ENCODE measurements at places on chromosomes 16 and 17.

DNA sequence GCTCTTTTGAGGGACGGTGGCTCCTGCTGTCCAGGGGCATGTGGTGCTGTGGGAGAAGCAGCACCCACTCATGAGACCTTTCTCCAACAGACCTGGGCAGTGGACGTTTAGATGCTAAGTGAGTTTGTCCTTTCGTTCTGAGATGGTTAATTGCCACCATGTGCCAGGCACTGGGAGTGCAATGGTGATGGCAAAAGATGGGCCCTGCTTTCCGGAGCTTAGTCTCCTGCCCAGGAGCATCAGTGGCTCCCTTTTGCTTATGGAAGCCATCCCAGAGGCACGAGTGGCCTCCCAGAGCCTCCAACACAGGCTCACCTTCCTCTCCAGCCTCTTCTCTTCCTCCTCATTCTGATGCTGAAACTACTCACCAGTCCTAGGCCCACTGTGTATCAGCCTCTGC lies 28.4 kb downstream of the CASKIN2 start:
- DNase-seq, result no peak

DNA sequence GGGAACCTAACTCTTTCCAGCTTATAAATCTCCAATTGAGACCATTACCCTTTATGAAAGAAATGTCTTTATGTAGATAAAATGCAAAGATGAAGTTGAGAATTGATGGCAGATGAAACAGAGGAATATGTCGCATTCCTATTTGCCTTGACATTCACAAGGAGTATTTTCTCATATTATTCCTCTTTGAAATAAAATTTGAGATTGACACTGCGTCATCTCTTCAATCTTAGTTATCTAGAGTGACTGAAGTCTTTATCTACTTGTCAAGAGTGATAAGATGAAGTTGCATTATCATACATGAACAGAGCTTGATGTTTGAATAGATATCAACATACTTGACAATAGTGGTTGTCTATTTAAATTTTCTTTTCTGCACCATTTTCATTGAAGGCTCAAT lies 574.4 kb upstream of the SOX9 start:
- no peak for DNase-seq

GRCh38 chr16:66552286-66553177 lies at the start of gene CKLF:
TSS of gene CKLF (plus strand) at chr16:66552576. CDS start at chr16:66552716, 140 bp downstream.
- peak; percentile 79 for DNase-seq

DNA sequence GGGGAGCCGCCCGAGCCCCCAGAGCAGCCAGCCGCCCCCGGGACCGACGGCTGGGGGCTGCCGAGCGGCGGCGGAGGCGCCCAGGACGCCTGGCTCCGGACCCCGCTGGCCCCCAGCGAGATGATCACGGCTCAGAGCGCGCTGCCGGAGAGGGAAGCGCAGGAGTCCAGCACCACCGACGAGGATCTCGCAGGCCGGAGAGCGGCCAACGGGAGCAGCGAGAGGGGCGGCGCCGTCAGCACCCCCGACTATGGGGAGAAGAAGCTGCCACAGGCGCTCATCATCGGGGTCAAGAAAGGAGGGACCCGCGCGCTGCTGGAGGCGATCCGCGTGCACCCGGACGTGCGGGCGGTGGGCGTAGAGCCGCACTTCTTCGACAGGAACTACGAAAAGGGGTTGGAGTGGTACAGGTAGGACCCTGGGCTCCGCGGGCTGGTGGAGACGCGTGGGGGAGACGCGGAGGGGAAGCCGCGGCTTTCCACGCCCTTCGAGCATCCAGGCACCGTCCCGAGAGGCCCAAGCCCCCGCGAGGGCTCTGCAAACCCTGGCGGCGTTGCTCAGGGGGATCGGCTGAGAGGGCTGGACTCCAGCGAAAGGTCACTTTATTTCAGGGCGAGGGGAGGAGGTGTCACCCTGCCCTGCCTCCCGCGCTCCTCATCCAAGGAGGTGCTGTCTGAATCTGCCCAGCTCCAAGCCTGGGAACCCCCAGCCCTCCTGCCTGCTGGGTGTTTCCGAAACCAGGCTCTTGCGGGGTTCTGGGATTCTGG lies 1.2 kb downstream of the HS3ST4 start:
- no peak for DNase-seq

DNA sequence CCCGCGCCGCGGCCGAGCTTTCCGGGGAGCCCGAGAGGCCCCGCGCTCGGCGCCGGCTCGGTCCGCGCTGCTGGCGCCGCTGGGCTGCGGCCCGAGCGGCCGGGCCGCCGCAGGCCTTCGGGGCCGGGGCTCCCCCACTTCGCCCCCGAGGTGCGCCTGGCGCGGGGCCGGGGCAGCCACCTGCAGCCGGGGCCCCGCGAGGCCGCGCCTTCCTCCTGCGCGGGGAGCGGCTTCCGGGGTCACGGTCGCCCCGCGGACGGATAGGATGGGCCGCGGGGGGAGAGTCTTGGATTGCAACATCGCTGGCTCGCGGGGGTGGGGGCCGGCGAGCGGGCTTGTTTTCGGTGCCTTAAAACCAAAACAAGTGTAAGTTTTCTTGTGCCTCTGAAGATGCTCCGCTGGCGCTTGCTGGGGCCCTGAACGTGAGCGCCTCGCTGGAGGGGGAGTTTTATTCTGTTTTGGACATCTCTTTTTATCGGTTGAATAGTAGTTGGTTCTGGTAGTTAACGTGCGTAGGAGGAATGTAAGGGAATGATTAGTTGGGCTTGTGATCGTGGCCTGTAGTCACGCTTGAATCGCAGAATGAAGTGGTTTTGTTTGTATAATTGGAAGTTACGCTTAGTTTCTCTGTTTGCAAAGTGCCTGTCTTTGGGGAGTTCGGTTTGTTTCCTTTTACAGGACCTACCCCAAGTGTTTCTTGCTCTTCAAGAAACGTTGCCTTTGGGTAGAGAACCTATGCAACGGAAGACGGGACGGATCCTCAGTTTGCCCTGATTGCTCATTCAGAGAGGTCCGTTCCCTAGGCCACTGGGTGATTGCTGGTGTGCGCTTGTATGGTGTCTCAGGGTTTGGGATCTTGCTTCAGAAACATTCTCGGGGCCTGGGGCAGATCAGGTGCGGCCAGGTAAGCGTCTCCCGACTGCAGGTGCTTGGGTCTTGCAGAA lies 724 bp downstream of the UBE2I start:
- peak; percentile 48 for DNase-seq

- DNase-seq, result peak; percentile 43
Measured at GRCh38 chr17:48543107-48543853, 1.6 kb downstream of the HOXB2 start.

GRCh38 chr16:71289732-71290062 lies 495 bp upstream of the CMTR2 start:
- no peak for DNase-seq

GRCh38 chr17:48213797-48214196 lies 106.2 kb downstream of the SNX11 start:
- no peak for DNase-seq

- DNase-seq, result no peak
Measured at GRCh38 chr16:27223226-27223610, 19.9 kb downstream of the KDM8 start.

DNA sequence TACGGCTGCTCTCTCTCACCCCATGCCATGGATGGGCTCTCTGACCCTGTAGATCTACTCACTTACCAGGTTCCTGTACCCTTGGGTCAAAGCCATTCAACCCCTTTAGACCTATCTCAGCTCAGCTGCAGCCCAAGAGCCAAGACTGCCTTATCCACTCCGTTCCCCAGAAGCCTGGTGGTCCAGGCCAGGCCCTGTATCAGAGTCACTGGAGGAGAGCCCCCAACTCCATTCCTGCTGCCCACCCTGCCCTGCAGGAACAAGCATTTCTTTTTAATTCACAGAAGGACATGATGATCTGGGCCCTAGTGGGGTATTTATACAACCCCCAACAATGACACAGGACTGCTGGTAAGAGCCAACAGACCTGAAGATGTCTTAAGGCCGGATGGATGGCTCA lies 76.8 kb downstream of the AIPL1 start:
- no peak for DNase-seq

- DNase-seq, result no peak
Measured at GRCh38 chr16:26561303-26561702, 505.4 kb upstream of the C16orf82 start.

GRCh38 chr16:82042846-82043245 lies 7.8 kb downstream of the HSD17B2 start:
- no peak for DNase-seq

- no peak for DNase-seq
Measured at GRCh38 chr17:74769856-74770497, 6.2 kb downstream of the NAT9 start.

DNA sequence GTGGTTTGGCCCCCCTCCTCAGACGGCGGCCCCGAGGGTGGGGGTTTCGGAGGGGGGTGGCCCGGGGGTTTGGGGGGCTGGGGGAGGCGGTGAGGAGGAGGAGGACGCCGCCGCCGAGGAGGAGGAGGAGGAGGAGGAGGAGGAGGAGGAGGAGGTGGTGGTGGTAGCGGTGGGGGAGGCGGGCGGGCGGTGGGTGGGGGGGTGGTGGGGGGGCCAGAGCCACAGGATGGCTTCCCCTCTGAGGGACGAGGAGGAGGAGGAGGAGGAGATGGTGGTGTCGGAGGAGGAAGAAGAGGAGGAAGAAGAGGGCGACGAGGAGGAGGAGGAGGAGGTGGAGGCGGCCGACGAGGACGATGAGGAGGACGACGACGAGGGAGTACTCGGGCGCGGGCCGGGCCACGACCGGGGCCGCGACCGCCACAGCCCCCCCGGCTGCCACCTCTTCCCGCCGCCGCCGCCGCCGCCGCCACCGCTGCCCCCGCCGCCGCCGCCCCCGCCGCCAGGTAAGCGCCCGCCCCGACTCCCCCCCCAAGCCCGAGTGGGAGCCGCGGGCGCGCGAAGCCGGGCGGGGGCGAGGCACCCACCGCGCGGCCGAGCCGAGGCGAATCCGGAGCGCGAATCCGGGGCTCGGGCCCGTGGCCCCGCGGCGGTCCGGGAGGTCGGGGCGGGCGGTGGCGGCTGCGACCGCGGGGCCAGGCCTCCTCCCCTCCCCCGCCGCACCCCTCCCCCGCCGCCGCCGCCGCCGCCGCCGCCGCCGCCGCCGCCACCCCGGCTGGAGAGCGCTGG lies 3.8 kb upstream of the CHD3 start:
- DNase-seq, result peak; percentile 27

DNA sequence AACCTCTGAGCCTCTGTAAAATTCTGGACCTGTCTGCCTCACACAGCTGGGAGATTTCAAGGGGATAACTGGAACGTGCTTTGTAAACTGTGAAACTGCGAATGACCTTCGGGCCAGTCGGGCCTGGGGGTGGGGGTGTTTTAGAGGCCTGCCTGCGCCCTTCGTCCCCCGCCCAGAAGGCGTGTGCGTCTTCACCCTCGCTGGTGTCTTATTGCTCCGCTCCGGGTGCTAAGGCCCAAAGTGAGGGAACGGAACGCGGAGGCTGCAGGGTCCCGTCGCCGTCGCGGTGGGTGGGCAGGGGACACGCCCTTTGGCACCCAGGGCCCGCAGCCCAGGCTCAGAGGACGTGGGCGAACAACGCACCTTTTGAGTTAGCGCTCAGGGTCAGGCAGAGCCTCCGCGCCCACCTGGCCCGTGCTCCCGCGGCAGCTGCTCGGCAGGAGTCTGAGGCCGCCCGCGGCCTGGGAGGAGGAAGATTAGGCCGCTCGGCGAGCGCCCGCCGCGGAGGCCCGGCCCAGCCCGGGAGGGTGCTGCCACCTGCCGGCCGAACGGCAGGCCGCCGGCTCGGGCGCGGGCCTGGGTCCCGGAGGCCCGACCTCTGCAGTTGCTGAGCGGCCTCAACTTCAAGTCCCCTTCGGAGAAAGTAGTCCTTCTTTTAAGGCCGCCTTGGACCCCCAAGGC lies 29.7 kb downstream of the DCAKD start:
- DNase-seq, result peak; percentile 55

GRCh38 chr16:19223235-19224170 lies 55.5 kb downstream of the SYT17 start:
- peak; percentile 18 for DNase-seq

GRCh38 chr16:11379420-11379819 lies 34.2 kb downstream of the RMI2 start:
- no peak for DNase-seq

- no peak for DNase-seq
Measured at GRCh38 chr17:72631949-72632684, 460.4 kb downstream of the SLC39A11 start.

- no peak for DNase-seq
Measured at GRCh38 chr17:3698139-3698538, 2.2 kb upstream of the P2RX5 start.
